ENCODE measurements at places on chromosomes 4 and X.
A peak's percentile ranks its signal among the peaks of the same experiment; 100 is the strongest.

DNA sequence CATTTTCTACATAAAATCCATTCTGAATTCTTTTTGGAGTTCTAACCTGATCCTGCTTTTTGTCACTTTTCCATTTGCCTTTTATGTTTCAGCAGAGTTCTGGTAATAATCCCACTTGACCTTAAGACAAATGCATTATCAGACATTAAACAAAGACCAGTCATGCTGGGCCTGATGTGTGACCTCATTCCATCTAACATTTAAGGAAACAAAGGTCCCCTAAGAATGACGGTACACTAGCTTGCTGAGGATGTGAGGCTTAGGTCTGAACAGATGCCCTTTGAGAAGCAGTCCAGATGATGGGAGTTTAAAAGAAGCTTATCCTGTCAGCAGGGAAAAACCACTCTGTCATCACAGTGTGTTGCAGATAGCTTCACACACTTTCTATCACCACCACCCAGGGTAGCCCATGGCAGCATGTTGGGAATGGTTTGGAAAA, 38.1 kb upstream of the PDE5A start:
- no peak for DNase-seq

DNA sequence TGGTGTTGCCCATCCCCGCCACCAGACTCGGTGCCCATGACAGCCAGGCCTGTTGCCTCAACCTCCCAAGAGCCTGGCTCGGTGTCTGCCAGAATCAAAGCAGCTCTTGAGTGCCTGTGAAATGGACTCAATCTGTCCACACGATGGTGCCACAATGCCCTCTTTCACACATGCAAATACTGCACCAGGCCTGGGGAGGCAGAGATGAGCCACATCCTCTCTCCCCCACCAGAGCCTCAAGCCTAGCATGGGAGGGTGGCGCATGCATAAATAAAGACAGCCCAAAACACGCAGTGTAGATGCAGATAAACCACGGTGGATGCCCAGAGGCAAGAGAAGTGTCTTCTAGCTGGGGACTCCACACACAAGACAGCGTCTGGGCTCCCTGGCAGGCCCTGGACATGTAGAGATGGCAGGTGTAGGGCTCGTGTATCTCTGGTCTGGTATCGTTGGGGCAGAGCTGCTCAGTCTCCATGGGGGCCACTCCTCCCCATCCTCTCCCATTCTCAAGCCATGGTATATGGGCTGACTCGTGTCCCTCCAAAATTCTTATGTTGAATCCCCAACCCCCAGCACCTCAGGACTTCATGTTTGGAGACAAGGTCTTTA, 65.6 kb downstream of the JAKMIP1 start:
- peak; percentile 55 for DNase-seq

GRCh38 chr4:105710678-105711077, 2.1 kb downstream of the GSTCD start:
- DNase-seq: no peak

- no peak for DNase-seq
These were observed 53.6 kb upstream of the FUNDC1 start for GRCh38 chrX:44596277-44596676.

DNA sequence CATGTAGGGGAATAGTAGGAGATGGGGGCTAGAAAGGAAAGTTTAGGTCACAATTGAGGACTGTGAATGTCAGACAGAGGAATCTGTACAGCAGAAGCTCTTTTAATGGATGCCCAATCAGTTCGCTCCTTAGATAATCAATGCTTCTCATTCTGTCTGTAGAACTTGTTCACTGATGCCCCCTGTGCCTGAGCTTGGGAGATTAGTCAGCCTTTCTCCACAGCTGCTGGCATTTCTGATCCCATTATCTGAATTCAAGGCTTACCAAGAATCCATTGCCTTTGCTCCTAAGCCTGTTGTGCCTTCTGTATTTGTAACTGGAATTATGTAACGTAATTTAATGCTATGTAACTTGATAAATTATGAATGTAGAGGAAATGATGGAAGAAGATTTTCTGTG, 53.2 kb upstream of the BBS12 start:
- DNase-seq: no peak

DNA sequence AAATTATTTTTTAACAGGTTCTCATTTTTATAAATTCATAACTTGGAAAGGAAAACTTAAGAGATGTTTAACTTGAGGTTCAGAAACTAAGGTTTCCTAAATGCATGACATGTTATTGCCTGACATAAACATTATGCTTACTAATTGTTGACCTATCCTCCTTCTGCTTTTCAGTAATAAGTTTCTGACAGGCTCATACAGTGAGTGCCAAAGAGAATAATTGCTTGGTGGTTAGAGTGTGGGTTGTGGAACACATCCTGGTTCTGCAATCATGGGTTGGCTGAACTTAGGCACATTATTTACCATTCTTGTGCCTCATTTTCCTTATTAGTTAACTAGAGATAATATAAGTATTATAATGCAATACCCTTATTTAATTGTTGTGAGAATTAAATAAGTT, 56.5 kb downstream of the BMPR1B start:
- DNase-seq: no peak
